ENCODE measurements at places on chromosomes 16 and 17. TPM values are rescaled to one million over a fixed set of nuclear protein-coding genes. Genes with fewer than 3 reads are reported as not detected.
A peak's percentile ranks its signal among the peaks of the same experiment; 100 is the strongest.

The SHISA6 gene
- 1.1 TPM for total RNA-seq

The KRT39 gene
- total RNA-seq, result not detected

DNA sequence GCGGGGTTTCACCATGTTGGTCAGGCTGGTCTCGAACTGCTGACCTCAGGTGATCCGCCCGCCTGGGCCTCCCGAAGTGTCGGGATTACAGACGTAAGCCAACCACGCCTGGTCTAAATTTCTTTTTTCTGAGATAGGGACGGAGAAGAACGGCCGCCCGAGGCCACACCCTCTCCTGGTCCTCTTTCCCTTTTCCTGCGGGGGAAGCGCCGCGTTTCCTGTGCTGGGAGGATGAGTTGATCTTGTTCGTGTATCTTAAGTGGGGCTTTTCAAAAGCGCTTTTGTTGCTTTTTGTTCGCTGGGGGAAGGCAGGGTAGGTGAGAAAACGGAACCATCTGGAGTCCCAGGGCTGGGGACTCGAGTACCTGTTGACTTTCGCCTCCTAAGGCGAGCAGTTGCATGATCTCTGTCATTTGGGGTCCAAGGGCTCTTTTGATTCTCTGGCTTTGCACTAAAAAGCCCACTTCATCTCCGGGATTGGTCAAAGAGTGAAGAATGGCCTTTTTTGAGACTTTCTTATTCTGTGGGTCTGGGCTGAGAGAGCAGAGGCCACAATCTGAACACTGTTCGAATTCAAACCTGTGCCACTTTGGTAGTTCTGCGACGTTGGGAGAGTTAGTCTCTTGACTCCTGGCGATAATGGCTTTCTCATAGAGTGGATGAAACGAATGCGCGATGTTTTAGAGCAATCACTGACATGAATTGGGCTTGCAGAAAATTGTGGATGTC is 1.3 kb downstream of the FUS start:
- peak; percentile 30 for DNase-seq
- peaks cover 38% of the 10 kb centered on the region for H3K4me1 ChIP-seq
- H3K4me3 ChIP-seq, result peak overlapping the region; percentile 95
- peak overlapping the region; percentile 94 for H3K27ac ChIP-seq
- H3K27me3 ChIP-seq, result no peaks in the 10 kb centered on the region

DNA sequence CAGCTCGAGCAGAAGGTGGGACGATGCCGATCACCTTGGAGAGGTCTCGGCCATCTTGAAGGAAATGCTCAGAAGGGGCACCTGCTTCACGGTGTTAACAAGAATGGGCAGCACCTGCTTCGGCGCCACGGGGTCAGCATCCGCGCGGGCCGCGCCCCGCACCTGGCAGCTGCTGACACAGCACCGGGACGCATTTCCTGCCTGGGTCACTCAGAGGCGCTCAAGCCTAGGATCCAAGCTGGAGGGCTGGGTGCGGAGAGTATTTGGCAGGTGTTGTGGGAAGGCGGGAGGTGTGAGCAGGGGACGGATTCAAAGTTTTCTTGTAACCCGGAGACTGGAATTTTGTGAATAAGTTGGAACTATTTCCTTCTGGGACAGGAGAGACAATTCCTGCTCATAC is 39.3 kb upstream of the AKTIP start:
- peak; percentile 61 for DNase-seq
- H3K27me3 ChIP-seq, result no peaks in the 10 kb centered on the region
- H3K27ac ChIP-seq, result no peak overlapping the region
- no peak overlapping the region for H3K4me3 ChIP-seq

The ATP2A1 gene
- total RNA-seq, result 5.6 TPM

GRCh38 chr17:43936434-43936833 is 5.8 kb downstream of the PPY start:
- H3K36me3 ChIP-seq, result no peaks in the 10 kb centered on the region
- DNase-seq, result no peak
- peaks cover 12% of the 10 kb centered on the region for H3K4me1 ChIP-seq
- no peak overlapping the region for H3K27ac ChIP-seq
- H3K27me3 ChIP-seq, result peaks cover 54% of the 10 kb centered on the region

DNA sequence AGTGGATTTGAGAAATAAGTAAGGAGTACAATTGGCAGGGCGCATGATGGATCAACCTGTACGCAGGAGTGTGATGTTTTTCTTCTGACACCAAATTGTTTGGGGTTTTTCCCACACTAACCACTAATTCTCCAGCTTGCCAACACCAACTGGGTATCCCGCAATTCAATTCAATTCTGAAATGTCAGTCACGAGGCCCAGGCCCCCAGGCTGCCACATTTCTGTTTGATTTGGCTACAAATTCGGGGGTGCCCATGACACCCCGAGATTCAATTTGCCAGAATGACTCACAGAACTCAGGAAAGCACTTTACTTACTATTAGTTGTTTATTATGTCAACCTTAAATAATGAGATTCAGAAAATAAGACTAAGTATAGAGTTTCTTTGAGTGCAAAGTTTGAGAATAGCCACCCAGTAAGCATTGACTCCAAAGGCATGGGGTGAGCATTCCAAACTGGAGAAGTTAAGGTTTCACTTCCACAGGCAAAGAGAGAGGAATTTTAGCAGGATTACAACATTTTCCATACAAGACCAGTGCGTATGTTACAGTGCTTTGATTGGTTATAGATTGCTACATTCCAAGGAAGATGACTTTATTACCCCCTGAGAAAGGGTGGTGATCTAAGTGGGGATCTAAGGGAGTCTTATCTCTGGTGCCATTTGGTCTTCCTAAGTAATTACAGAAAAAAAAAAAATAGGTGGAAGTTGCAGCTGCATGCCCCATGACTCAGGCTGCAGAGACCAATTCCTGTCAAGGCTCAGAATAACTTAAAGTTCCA is 11.5 kb downstream of the SLC46A1 start:
- peaks cover 13% of the 10 kb centered on the region for H3K36me3 ChIP-seq
- no peak overlapping the region for H3K4me3 ChIP-seq

- peak overlapping the region; percentile 91 for H3K4me3 ChIP-seq
- H3K36me3 ChIP-seq, result peaks cover 2% of the 10 kb centered on the region
- DNase-seq, result peak; percentile 44
- H3K4me1 ChIP-seq, result peaks cover 45% of the 10 kb centered on the region
Measured at GRCh38 chr16:51153577-51154031, 2.5 kb upstream of the SALL1 start.

DNA sequence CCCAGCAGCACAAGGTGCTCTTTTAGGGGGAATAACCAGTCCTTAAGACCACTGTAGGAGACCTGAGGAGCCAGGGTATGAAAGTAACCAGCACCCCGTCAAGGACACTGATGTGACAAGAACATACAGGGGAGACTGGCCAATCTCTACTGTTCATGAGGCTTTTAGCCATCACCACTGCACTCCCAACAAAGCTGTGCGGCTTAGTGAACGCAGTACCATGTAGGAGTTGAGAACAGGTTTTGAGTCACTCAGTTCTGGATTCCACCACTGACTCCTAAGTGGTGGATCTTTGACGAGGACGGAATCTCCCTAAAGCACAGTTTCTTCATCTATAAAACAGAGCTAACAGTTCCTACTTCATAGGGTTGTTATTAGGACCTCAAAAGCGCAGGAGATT is 26.8 kb downstream of the COG4 start:
- H3K27ac ChIP-seq, result no peak overlapping the region
- H3K4me3 ChIP-seq, result no peak overlapping the region
- no peaks in the 10 kb centered on the region for H3K27me3 ChIP-seq
- H3K4me1 ChIP-seq, result no peaks in the 10 kb centered on the region

GRCh38 chr17:83195330-83196023 is 116.1 kb downstream of the METRNL start:
- H3K27ac ChIP-seq, result no peak overlapping the region
- DNase-seq, result no peak
- peaks cover 6% of the 10 kb centered on the region for H3K36me3 ChIP-seq
- no peak overlapping the region for H3K4me3 ChIP-seq

DNA sequence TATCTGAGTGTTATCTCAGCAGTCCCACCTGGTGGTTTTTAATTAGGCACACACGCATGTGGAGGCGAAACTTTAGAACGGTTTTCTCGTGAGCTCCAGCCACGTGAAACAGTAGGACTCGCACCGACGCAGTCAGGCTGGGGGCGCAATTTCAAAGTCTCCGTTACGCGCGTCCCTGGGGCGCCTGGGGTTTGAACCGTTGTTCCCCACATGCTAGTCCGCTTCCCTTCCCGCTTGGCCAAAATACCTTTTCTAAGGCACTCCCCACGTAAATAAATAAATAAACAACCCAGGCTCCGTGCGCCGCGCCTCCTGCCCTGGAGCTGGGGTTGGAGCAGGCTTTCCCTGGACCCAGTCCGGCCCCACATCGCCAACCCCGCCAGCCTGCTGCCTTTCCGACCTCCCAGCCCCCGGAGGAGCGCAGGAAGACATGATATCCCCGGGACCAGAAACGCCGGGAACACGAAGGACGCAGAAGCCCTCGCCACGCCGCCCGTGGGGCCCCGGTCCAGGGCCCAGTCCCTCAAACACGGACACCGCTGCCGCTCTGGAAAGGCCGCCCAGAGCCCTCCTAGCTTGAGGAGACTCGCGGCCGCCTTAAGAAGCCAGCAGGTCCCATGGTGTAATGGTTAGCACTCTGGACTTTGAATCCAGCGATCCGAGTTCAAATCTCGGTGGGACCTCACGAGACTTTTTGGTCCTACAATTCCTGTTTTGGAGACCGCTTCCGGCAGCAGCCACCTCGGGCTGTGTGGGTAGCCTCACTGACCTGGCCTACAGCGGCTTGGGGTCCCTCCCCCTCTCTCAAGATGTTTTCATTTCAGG is 18.2 kb downstream of the GNGT2 start:
- peak; percentile 91 for DNase-seq
- no peaks in the 10 kb centered on the region for H3K36me3 ChIP-seq
- peaks cover 10% of the 10 kb centered on the region for H3K4me1 ChIP-seq
- no peaks in the 10 kb centered on the region for H3K27me3 ChIP-seq
- H3K4me3 ChIP-seq, result peak overlapping the region; percentile 96

The CCL17 gene
- not detected for total RNA-seq

DNA sequence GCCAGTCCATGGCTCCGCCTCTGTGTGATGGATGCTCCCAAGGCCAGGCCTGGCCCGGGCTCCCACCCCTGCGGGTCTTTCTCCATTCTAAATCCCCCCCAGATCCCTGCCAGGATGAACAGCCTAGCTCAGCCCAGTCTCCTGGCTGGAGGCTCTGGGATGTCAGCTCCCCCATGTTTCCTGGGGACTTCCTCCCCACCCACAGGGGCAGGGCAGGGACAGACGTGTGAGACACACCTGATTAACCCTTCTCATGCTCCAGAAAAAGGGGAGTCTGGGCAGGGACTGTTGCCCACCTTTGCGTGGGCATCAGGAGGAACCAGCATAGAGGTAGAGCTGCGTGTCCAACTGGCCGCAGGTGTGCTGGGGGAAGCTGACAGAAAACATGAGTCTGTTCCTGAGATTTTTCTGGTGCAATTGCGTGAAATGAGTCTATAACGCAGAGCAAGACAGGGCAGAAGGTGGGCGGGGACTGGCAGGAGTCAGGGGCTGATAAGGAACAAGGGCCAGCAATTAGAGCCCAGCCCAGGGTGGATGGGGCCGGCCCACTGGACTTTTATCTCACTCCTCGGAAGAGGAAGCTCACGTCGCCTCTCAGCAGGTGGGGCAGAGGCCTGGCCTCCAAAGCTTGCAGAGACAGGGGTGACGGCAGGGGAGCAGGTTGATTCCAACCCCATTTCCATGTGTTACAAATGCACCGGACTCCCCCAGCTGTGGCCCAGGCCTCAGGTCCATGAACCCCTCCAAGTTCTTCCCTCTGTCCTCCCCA is 238.2 kb downstream of the RBFOX3 start:
- no peak overlapping the region for H3K27ac ChIP-seq
- no peak for DNase-seq
- H3K36me3 ChIP-seq, result no peaks in the 10 kb centered on the region
- H3K4me1 ChIP-seq, result peaks cover 18% of the 10 kb centered on the region

The RBFOX1 gene
- 1.6 TPM for total RNA-seq

GRCh38 chr16:89118361-89119165 is 24.9 kb downstream of the ACSF3 start:
- DNase-seq, result peak; percentile 39
- H3K27me3 ChIP-seq, result no peaks in the 10 kb centered on the region
- no peak overlapping the region for H3K4me3 ChIP-seq
- peaks cover 44% of the 10 kb centered on the region for H3K36me3 ChIP-seq

DNA sequence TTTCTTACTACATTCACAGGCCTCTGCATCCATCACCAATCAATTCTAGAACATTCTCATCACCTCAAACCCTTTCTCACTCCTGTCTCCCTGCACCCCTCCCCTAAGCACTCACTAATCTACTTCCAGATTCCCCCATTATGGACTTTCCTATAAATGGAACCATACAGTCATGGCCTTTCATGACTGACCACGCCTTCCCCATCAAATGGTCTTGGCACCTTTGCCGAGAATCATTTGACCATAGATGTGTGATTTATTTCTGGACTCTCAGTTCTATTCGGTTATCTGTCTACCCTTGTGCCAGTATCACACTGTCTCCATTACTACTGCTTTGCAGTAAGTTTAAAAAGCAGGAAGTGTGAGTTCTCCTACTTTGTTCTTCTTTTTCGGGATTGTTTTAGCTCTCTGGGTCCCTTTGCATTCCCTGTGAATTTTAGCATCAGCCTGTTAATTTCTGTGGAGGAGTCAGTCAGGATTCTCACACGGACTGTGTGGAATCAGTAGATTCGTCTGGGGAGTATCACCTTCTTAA is 27.5 kb downstream of the GTF3C1 start:
- H3K27ac ChIP-seq, result 0 out of 2 replicates have a peak overlapping the region, but pooled peaks have one; percentile 14
- no peak for DNase-seq
- no peaks in the 10 kb centered on the region for H3K27me3 ChIP-seq

- DNase-seq, result no peak
- H3K36me3 ChIP-seq, result peaks cover 12% of the 10 kb centered on the region
- H3K27me3 ChIP-seq, result no peaks in the 10 kb centered on the region
- H3K4me3 ChIP-seq, result no peak overlapping the region
Measured at GRCh38 chr17:40017422-40018080, 2.3 kb downstream of the CSF3 start.

The IL17C gene
- total RNA-seq, result 1.9 TPM

GRCh38 chr17:74307984-74308773 is 17.8 kb upstream of the KIF19 start:
- H3K27me3 ChIP-seq, result no peaks in the 10 kb centered on the region
- no peak overlapping the region for H3K4me3 ChIP-seq
- no peaks in the 10 kb centered on the region for H3K4me1 ChIP-seq
- DNase-seq, result no peak
- H3K27ac ChIP-seq, result no peak overlapping the region

DNA sequence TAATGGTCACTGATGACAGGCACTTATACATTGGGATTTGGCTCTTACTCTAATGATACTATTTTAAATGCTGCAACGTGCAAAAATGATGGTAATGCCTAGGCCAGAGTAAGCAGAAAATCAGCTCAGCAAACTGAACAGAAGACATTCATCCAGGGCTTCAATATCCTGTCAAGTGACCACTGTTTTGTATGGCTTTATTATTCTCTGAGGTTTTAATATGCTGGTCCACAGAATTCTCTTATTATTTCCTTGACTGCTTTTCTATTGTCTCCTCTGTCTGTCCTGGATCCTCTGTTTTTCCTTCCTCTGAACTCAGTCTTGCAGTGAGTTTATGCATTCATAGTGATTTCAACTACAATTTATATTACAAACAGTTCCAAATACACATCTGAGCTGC is 90.8 kb upstream of the PMFBP1 start:
- H3K4me3 ChIP-seq, result no peak overlapping the region
- peaks cover 9% of the 10 kb centered on the region for H3K4me1 ChIP-seq
- no peaks in the 10 kb centered on the region for H3K36me3 ChIP-seq
- H3K27ac ChIP-seq, result no peak overlapping the region

GRCh38 chr17:65538675-65539529 is 22.5 kb downstream of the AXIN2 start:
- no peak overlapping the region for H3K4me3 ChIP-seq
- peaks cover 72% of the 10 kb centered on the region for H3K36me3 ChIP-seq
- no peak for DNase-seq
- peaks cover 51% of the 10 kb centered on the region for H3K4me1 ChIP-seq
- H3K27ac ChIP-seq, result peak overlapping the region; percentile 87

Data from WTC11 (cell line).